ENCODE measurements at places on chromosomes 3 and 15. TPM values are rescaled to one million over a fixed set of nuclear protein-coding genes. Genes with fewer than 3 reads are reported as not detected.
A peak's percentile ranks its signal among the peaks of the same experiment; 100 is the strongest.

- 0 out of 2 replicates have a peak, but pooled peaks cover 5% of the 10 kb centered on the region for H3K36me3 ChIP-seq
- no peak for DNase-seq
- H3K27me3 ChIP-seq: no peaks in the 10 kb centered on the region
These were observed 318.6 kb upstream of the ICE2 start for GRCh38 chr15:60797444-60798040.

DNA sequence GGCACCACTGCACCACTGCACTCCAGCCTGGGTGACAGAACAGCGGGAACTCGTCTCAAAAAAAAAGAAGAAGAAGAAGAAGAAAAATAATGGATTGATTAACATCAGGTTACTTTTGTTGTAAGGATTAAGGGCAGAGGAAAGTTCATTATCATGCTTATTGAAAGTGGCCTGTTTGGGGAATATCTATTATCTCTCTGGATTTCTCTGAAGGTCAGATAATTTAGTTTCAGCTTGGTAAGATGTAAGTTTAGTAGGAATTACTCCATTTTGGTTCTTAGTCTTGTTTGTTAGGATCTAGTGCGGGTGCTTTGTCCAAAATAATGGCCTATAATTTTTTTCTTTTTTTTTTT, 2.5 kb upstream of the MTMR14 start:
- H3K4me3 ChIP-seq: no peak overlapping the region
- H3K27ac ChIP-seq: no peak overlapping the region
- peaks cover 8% of the 10 kb centered on the region for H3K27me3 ChIP-seq
- H3K36me3 ChIP-seq: peaks cover 8% of the 10 kb centered on the region
- no peak for DNase-seq

DNA sequence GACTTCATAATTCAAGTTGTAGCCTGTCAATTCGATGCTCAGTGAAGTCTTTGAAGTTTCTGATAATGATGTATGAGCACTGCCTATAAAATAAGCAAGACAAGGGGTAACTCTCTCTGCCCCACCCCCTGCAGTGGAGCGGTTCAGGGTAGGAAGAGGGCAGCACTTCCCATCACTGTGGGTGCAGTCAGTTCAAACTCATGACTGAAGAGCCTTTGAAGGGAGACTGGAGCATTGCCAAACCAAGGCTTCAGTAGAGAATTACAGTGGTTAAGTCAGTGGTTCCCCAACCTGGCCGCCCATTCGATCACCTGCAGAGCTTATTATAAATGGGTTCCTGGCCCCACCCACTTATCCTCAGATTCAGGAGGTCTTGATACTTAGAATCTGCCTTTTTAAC, 190.6 kb downstream of the SHQ1 start:
- peaks cover 11% of the 10 kb centered on the region for H3K4me1 ChIP-seq
- no peak overlapping the region for H3K4me3 ChIP-seq
- H3K27me3 ChIP-seq: peaks cover 9% of the 10 kb centered on the region
- DNase-seq: no peak
- H3K27ac ChIP-seq: no peak overlapping the region
- no peaks in the 10 kb centered on the region for H3K36me3 ChIP-seq

GRCh38 chr3:150828261-150828660, 65.3 kb upstream of the SIAH2 start:
- no peaks in the 10 kb centered on the region for H3K36me3 ChIP-seq
- H3K27ac ChIP-seq: no peak overlapping the region
- H3K27me3 ChIP-seq: peaks cover 9% of the 10 kb centered on the region
- H3K4me3 ChIP-seq: no peak overlapping the region
- no peaks in the 10 kb centered on the region for H3K4me1 ChIP-seq

GRCh38 chr3:128725547-128726022, 398 bp upstream of the RAB7A start:
- DNase-seq: no peak
- peaks cover 59% of the 10 kb centered on the region for H3K4me1 ChIP-seq
- H3K27ac ChIP-seq: peak overlapping the region; percentile 94

- no peak overlapping the region for H3K27ac ChIP-seq
- no peaks in the 10 kb centered on the region for H3K4me1 ChIP-seq
- H3K27me3 ChIP-seq: no peaks in the 10 kb centered on the region
- DNase-seq: no peak
These were observed 34.6 kb downstream of the CDIN1 start for GRCh38 chr15:36614016-36614415.

DNA sequence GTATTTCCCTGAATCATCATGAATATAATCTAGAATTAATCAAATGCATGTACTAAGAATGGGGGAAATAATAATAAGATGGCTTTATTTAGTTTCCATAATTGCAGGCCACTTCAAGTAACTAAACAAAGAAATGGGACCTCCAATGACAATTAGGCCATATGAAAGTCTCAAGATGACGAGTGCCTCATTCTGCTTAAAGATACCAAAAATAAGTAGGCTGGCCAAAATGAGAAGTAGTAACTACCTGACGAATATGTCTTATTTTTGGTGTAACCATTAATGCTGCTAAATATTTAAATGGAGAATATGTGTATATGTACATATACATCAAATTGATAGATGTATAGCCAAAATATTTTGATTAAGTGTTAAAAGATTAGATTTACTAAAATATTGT, 932.6 kb downstream of the EPHA3 start:
- H3K36me3 ChIP-seq: no peaks in the 10 kb centered on the region
- H3K4me1 ChIP-seq: no peaks in the 10 kb centered on the region
- DNase-seq: no peak
- no peak overlapping the region for H3K27ac ChIP-seq

GRCh38 chr3:160649596-160649995, 27.4 kb upstream of the ARL14 start:
- H3K36me3 ChIP-seq: no peaks in the 10 kb centered on the region
- DNase-seq: no peak
- H3K4me1 ChIP-seq: no peaks in the 10 kb centered on the region
- peaks cover 6% of the 10 kb centered on the region for H3K27me3 ChIP-seq
- H3K27ac ChIP-seq: no peak overlapping the region

GRCh38 chr3:179710079-179710478, 57.2 kb downstream of the USP13 start:
- H3K36me3 ChIP-seq: peaks cover 19% of the 10 kb centered on the region
- H3K4me3 ChIP-seq: no peak overlapping the region
- H3K27ac ChIP-seq: no peak overlapping the region

DNA sequence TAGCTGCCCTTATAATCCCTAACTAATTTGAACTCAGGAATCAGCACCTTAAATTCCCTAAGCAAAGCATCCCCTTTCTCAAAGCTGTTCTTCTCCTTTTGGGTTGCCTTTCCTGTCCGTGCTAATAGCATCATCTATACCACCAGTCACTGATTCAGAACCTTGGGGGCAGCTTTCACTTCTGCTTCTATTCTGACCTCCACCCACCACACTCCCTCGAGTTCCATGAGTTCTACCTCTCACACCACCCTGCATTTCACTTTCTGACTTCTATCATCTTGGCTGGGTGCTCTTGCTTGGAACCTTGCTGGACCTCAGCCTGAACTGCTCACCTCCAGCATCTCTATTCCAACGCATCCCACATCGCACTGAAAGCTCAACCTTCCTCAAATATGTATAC, 55.4 kb upstream of the KCNMB2 start:
- no peak overlapping the region for H3K27ac ChIP-seq
- H3K36me3 ChIP-seq: no peaks in the 10 kb centered on the region
- H3K27me3 ChIP-seq: no peaks in the 10 kb centered on the region
- H3K4me1 ChIP-seq: no peaks in the 10 kb centered on the region
- no peak for DNase-seq

DNA sequence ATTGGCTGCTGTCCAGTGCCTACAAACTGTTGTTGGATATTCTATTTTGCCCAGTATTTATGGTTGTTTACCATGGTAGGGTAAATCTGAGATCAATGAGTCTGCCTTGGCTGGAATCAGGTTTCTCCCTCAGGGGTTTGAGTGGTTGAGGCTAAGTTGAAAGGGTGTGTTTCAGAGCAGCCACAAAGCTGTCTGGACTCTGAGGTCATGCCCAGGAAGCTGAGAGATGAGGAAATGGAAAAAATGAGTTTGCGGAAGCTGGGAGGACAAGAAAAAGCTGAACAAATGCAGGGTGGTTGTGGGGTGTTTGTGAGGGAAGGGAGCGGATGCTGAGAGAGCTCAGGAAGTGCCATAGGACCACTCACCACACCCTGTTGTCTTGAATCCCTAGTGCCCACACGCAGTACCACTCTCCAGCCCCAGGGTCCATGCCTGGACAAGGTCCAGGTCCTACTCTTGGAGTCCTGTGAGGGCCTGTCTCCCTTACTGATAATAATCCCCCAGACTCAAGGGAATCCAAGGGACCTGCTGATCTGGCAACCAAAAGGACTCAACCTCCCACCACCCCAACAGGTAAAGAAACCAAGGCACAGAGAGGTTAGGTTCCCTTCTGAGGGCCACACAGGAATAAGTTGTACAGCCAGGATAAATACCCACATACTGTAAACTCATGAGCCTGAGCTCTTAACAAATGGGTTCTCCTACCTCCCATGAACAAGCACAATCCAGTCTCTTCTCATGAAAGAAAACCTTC, 81.6 kb downstream of the PPCDC start:
- peak; percentile 97 for DNase-seq
- peaks cover 4% of the 10 kb centered on the region for H3K27me3 ChIP-seq
- peaks cover 48% of the 10 kb centered on the region for H3K4me1 ChIP-seq
- H3K27ac ChIP-seq: peak overlapping the region; percentile 95

GRCh38 chr3:166085164-166085856, 248.1 kb upstream of the BCHE start:
- H3K27ac ChIP-seq: no peak overlapping the region
- no peaks in the 10 kb centered on the region for H3K36me3 ChIP-seq
- DNase-seq: no peak
- no peaks in the 10 kb centered on the region for H3K27me3 ChIP-seq
- no peak overlapping the region for H3K4me3 ChIP-seq

DNA sequence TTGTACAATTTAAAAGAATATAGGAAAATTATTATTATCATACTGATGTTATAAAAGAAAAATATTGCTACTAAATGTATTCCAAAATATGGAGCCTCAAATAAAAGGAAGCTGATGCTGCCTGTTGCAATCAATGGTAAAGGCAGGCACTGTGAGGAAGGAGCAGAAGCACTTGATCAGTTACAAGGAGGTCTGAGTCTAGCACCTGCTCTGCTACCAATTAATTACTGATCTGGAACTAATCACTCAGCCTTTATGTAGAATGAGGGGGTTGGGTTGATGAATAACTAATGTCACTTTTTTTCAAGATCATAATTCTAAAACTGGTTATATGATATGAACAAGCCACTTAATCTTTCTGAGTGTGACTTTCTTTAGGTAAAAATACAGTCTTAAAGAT, 5.5 kb downstream of the ADGRG7 start:
- H3K36me3 ChIP-seq: peaks cover 6% of the 10 kb centered on the region

DNA sequence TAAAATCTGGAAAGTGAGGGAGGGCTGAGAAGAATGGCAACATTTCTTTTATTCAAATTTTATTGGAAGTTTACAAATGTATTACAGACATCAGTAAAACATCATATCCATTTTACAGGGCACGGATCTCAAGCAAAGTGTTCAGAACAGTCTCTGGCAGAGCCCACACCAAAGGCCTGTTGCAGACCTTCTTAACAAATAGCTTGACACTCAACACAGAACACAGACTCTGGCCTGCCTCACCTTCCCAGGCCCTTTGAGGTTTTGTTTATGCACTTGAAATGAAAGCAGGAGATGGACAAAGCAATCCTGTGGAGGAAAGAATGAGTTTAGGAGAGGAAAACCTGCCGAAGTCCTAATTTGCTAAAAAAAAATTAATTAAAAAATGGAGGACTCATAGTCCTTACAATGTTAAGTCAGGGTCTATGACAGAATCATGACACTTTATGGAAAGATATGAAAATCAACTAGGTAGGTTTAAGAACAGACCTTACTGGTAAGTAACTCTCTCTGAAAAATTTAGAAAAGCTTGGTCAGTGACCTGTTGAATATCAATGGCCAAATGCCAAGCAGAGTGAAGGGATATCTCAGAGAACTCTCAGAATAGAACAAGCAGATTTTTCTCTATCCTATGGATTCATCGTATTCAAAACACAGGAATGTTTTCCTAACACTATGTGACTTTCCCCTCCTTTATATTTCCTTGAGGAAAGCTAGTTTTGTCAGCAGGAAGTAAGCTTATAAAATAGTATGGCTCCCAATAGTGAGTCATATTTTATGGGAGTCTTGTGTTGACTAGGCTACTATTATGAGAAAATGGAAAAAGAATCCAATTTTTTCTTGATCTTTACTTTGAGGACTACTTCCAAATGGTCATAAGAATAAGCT, 70.8 kb upstream of the PSMD6 start:
- DNase-seq: no peak
- peaks cover 43% of the 10 kb centered on the region for H3K4me1 ChIP-seq
- peaks cover 3% of the 10 kb centered on the region for H3K27me3 ChIP-seq
- no peak overlapping the region for H3K4me3 ChIP-seq

GRCh38 chr3:197209366-197210260, 88.8 kb downstream of the DLG1 start:
- no peak for DNase-seq
- peak overlapping the region; percentile 55 for H3K27ac ChIP-seq
- no peaks in the 10 kb centered on the region for H3K27me3 ChIP-seq
- H3K4me3 ChIP-seq: no peak overlapping the region
- H3K36me3 ChIP-seq: peaks cover 21% of the 10 kb centered on the region

- peaks cover 23% of the 10 kb centered on the region for H3K4me1 ChIP-seq
- H3K27ac ChIP-seq: peak overlapping the region; percentile 24
- peak overlapping the region; percentile 63 for H3K4me3 ChIP-seq
- peaks cover 24% of the 10 kb centered on the region for H3K27me3 ChIP-seq
These were observed 51.1 kb downstream of the CGNL1 start for GRCh38 chr15:57427367-57427821.

DNA sequence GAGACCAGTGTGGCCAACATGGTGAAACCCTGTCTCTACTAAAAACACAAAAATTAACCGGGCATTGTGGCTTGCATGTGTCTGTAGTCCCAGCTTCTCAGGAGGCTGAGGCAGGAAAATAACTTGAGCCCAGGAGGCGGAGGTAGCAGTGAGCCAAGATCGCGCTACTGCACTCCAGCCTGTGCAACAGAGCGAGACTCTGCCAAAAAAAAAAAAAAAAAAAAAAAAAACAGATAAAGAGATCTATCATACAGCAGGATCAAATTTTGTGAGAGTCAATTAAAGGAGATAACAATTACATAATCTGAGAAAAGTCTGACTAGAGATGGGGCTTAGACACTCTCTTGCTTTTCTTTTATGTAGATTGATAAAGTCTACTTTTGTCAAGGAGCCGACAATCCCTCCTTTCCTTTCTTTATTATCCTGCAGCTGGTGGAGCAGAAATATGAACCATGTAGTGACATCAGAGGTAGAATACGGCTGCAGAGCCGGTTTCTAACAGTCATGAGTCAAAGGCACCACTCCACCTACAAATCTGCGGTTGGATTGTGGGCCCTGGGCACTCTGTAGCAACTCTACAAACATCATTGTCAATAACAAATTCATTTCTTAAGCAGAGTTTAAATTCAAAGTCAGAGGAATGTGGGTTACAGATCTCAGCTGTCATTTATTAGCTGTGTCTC, 9.0 kb downstream of the C2CD4A start:
- peaks cover 7% of the 10 kb centered on the region for H3K4me1 ChIP-seq
- DNase-seq: peak; percentile 71
- H3K27me3 ChIP-seq: no peaks in the 10 kb centered on the region
- peak overlapping the region; percentile 42 for H3K4me3 ChIP-seq

- no peaks in the 10 kb centered on the region for H3K27me3 ChIP-seq
- no peaks in the 10 kb centered on the region for H3K36me3 ChIP-seq
- peak overlapping the region; percentile 42 for H3K4me3 ChIP-seq
- H3K4me1 ChIP-seq: peaks cover 44% of the 10 kb centered on the region
- peak; percentile 99 for DNase-seq
These were observed 79.6 kb upstream of the SPATA12 start for GRCh38 chr3:56980798-56981390.

The ATP13A4 gene
- total RNA-seq: not detected

The CPEB1 gene
- 7.9 TPM for total RNA-seq

The KCNMB3 gene
- total RNA-seq: 0.42 TPM

Data from HFFc6 (cell line).